ENCODE measurements at places on chromosomes 5 and 9.

- no peak for DNase-seq
Observed at GRCh38 chr5:24629798-24630197, 15.0 kb downstream of the CDH10 start.

DNA sequence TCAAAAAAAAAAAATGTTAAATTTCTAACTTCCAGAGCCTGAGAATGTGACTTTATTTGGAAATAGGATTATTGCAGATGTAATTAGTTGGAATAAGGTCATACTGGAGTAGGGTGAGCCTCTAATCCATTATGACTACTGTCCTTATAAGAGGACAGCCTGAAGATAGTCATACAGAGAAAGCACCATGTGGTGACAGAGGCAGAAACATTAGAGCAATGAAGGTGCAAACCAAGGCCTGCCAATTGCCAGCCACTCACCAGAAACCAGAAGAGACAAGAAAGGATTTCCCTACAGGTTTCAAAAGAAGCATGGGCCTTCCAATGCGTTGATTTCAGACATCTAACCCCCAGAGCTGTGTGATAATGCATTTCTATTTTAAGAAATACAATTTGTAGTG, 659.2 kb upstream of the CHD1 start:
- no peak for DNase-seq

GRCh38 chr9:135047521-135047920, 39.9 kb upstream of the OLFM1 start:
- DNase-seq, result no peak

DNA sequence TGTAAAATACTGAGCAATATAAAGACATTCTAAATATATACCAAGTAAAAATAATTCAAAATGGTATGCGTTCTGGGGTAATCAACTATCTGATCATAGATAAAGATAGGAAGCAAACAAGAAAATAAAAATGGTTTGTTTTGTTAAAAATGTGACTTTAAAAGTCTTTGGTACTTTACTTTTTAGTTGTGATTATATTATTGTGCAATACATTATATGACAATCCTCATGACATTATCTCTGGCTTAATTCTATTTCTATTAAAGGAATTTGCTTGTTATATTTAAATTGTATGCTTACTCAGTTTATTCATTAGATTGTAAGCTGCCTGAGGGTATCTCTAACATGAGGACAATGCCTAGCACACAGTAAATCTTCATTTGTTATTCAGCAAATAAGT, 477.9 kb downstream of the TMEM38B start:
- no peak for DNase-seq

DNA sequence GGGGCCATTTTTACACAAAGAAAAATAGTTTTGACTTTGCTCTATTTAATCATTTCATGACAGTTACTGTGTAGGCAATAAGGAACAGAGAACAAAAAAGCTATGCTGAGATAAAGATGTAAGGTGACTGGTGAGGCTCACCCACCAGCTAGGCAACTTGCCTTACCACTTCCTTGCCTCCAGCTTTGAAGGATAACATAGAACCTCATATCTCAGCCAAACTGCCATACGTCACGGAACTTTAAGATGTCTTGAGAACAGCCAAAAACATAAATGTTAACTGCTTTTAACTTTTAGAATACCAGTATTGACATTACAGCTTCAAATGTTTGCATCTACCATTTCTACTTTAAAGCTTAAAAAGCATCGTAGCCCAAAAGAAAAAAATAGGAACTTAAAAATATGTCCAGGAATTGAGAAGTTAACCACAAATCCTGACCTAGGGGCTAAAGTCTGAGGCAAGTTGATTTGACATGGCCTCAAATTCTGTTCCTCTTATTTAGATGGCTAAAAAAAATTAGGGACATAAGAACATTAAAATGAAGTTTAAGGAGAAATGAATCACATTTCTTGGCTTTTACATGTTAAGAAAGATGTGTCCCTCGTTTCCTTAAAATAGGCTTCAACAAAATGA, 7.7 kb upstream of the GCNT4 start:
- no peak for DNase-seq

DNA sequence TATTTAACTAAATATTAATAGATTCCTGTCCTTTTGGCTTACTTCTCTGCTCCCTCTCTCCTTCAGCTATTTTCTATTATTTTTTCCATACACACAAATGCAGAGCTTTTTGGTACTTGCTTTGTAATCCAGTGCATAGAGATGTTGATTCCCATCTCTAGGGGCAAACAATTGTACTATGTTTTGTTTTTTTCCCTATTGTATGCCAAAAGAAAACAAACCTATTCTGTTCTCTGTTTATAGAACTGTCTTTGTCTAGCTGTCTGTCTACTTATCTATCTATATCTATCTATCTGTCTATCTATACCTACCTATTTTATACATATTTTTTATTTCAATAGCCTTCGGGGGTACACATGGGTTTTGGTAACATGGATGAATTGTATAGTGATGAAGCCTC, 121.6 kb upstream of the LIFR start:
- DNase-seq, result no peak

DNA sequence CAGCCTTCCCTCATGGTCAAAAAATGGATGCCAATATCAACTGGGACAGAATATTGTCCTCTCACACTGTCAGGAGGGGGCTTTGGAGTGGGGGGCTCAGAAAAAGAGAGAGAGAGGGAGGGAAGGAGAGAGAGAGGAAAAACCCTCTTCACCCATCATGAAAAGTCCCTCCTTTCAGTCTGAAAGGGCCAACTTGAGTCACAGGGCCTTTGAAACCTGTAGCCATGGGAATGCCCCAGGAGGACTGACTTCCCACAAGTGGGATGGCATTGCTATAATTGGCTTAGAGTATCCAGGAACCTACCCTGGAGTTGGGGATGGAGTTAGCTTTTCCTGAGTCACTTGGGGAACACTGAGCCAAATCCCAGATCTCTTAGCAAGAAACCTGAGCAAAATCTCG, 41.2 kb downstream of the DNAJC21 start:
- DNase-seq, result no peak

DNA sequence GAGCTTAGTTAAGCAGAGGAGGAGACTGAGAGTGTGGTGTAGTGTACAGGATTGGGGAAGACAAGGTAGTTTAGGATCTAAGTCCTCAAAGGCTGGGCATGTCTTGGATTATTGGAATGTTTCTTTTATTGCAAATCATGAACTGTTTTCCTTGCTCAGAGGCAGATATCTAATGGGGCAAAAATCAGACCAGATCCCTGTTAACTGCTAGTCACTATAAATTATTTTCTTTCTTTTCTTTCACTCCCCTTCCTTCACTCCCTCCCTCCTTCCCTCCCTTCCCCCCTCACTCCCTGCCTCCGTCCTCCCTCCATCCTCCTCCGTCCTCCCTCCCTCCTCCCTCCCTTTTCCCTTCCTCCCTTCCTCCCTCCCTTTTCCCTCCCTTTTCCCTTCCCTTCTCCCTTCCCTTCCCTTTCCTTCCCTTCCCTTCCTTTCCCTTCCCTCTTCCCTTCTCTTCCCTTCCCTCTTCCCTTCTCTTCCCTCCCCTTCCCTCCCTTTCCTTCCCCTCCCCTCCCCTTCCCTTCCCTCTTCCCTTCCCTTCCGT, 117.9 kb downstream of the WDR70 start:
- no peak for DNase-seq

- DNase-seq, result no peak
Observed at GRCh38 chr5:113217619-113218184, 217.1 kb downstream of the TSSK1B start.

GRCh38 chr5:42750507-42750906, 6.1 kb upstream of the CCDC152 start:
- DNase-seq, result no peak

DNA sequence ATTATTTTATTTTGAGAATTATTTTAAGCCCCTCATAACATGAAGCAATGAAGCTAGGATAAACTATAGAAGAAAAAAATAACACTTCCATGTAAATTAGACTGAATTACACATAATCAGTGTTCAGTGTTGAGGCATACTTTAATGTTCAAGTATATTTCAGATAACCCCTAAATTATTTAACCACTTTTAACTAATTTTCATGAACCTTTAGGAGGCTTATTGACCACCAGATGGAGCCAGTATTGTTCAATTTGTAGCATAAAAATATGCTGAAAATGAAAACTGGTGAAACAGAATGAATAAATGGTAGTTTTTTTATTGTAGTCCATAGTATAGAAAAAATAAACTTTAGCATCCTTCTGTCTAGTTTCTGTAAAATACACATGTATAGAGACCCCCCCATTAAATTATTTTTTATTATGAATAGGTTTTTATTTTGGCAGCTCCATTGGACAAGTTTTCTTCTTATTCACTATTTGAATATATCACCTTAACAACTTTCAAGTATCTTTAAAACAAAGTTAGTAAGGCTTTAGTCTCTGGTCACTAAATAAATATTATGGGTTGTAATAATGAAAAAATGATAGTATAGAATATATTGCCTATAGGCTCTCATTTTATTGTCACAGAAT, 190.1 kb downstream of the CWC27 start:
- no peak for DNase-seq

DNA sequence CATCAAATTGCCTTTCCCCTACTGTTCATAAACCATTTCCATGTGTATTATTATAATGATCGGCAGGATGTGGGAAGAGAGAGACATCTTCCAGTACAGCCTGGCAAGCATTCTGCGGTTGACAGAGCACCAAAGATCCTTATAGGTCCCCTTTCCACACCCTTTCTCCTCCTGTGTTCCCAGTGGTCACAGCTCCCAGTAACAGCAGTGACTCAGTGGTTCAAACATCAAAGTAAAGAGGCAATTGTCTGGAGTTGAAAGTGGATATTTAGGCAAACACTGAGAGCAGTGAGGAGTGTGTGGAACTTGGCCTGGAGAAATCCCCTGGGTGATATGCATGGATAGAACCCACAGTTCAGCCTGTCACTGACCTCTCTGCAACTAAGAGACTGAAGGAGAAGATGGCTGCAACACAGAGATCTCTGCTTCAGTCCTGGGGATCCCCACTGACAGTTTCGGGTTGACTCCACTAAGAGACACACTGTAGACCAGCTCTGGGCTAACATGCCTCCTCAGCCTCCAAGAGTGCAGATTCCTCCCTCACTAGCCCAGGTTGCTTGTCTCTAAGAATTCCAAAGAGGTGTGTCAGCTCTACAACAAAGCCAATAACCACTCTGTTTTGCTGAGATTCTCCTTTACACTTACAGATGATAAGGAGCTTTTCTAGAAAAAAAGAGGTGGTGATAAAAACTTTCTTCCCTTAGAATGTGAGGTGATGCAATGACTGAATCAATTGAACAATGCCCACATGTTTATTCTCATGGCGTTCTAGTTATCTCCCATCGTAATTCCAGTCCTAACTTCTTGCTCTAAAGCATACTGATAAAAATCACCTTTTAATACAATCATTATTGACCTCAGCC, 94.4 kb upstream of the IL6ST start:
- DNase-seq, result peak; percentile 27

- no peak for DNase-seq
Observed at GRCh38 chr5:138095100-138095907, 11.5 kb downstream of the WNT8A start.

GRCh38 chr9:115398313-115398650, 280.3 kb upstream of the TNC start:
- no peak for DNase-seq

GRCh38 chr9:40913928-40914673, 214.4 kb downstream of the FOXD4L6 start:
- DNase-seq, result no peak

- DNase-seq, result no peak
Observed at GRCh38 chr5:124176692-124177091, 569.7 kb downstream of the ZNF608 start.

DNA sequence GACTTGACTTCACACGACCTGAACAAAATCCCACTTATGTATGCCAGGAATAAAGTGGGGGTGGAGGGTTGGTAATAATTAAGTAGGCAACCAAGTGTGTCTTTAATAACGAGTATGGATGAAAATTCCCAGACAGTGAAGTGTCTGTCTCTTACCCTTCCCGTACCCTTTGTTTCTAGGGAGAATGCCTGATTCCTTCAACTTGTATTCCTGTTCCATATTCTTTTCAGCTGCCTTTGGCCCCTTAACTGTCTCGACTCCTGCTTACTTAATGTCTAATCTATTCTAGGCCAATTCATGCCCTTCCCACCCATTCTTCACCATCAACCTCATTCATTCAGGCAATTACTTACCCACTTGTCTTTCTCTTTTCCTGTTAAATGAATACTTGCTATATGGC, 380.5 kb downstream of the RAB3C start:
- DNase-seq, result no peak

GRCh38 chr5:102815540-102816332, 60.6 kb downstream of the PAM start:
- DNase-seq, result no peak

Data from stimulated activated CD4-positive, alpha-beta T cell treated with anti-CD3 and anti-CD28 coated beads, Interleukin-4, amount 100 ng/mL, for 48 hours (primary cell).